ENCODE measurements at places on chromosomes 5 and 9.

GRCh38 chr5:134964359-134965270 lies 3.1 kb upstream of the CATSPER3 start:
- no peak for DNase-seq

DNA sequence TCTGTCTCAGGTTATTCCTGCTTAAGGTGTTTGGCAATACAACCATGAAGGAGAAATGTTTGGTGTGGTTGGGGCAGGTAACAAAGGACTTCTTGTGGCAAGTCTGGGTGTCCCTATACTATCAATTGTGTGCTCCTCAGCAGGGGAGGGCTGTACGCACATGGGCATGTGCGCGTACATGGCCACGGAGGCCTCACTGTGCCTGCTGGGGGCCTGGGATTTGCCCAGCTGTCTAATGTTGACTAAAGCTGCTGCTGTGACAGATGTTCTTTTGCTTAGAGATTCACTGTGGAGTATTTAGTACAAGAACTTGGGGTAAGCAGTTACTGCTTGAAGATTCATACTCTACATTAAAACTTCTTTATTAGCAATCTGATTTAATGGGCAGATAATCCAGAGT lies 97.5 kb downstream of the HSPA4 start:
- no peak for DNase-seq

GRCh38 chr5:173796721-173797495 lies 91.2 kb upstream of the CPEB4 start:
- DNase-seq = no peak

DNA sequence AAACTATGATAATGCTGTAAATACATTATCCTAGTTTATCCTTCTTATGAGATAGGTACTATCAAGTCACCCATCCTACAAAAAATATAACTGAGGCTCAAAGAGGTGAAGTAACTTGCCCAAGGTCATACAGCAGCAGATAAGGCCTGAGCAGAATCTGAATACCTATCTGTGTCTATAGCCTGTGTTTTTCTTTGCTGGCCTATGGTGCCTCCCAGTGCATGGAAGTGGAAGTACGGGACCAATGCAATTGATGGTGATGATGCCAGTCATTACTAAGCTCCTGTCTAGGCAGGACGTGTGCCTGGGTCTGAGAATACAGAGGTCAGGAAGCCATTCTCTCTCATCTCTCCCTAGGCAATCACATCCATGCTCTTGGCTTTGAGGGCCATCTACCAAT lies 67.8 kb downstream of the FAT2 start:
- peak; percentile 42 for DNase-seq

- DNase-seq = no peak
These were observed 123.7 kb upstream of the FBXL17 start for GRCh38 chr5:108505608-108506007.

DNA sequence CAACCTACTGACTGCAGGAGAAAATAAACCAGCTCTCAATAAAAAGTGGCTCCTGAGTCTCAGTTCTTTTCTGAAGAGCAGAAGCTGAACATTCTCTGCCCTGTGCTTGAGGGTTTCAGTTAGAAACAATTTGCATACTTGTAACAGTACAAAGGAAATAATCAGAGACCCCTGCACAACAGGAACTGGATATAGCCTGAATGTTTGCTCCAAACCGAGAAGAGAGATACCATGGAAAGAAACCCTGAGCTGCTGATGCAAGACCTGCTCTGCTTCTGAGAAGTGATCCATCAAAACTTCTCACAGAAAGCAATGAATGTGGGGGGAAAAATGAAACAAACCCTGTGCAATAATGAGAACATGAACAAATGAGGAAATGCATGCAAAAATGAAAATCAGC lies 592.9 kb downstream of the SEMA5A start:
- DNase-seq = no peak

DNA sequence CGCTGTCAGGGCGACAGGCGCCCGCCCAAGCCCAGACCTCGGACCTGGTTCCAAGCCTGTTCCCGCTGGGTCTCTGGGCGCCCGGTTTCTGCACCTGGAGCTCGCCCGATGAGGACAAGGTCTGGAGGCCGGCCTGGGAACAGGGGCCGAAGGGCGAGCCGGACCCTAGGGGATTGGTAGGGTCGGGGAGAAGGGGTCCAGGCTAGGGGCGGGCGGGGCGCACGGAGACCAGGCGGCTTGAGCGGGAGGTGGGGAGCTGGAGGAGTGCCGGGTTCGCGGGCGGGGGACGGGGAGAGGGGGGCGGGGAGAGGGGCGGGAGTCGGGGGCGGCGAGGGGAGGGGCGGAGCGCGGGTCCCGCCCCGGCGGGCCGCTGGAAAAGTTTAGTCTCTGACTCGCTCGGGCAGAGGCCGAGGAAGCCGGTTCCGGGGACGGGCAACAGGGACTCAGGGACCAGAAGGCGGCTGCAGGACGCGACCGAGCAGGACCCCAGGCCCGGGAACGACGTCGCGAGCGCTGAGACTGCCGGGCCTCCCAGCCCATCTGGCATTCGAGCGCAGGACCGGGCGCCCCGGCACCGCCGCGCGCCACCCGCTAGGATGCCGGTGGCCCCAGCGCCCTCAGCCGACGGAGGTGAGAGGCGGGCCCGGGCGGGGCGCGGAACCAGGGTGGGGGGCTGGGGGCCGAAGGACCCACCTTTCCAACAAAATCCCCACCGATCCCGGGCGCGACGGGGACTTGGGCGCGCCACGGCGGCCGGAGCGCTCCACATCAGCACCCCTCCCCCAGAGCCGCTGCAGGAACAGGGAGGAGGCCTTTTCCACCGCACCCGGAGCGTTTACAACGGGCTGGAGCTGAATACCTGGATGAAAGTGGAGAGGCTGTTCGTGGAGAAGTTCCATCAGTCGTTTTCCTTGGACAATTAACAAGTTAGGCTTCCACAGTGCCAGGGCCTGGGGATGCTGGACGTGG lies at the start of gene S1PR3:
Gene S1PR3, plus strand, starts transcription at position 403 of the 969 bp plus-strand sequence. CDS start 9,733 bp downstream, outside the sequence.
- no peak for DNase-seq

- DNase-seq = no peak
These were observed 65.2 kb downstream of the ZNF366 start for GRCh38 chr5:72441862-72442540.

DNA sequence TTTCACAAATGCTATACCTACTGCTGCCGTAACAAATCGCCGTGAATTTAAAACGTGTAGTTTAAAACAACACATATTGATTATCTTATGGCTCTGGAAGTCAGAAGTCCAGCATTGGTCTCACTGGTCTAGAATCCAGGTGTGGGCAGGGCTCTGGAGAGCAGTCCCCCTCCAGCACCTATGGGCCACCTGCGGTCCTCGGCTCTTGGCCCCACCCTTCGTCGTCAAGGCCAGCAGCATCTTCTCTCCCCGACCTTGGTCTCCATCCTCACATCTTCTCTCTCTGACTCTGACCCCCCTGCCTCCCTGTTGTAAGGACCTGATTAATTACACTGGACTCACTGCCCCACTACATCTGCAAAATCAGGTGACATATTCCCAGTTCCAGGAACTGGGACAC lies 106.4 kb upstream of the COL5A1 start:
- DNase-seq = no peak

DNA sequence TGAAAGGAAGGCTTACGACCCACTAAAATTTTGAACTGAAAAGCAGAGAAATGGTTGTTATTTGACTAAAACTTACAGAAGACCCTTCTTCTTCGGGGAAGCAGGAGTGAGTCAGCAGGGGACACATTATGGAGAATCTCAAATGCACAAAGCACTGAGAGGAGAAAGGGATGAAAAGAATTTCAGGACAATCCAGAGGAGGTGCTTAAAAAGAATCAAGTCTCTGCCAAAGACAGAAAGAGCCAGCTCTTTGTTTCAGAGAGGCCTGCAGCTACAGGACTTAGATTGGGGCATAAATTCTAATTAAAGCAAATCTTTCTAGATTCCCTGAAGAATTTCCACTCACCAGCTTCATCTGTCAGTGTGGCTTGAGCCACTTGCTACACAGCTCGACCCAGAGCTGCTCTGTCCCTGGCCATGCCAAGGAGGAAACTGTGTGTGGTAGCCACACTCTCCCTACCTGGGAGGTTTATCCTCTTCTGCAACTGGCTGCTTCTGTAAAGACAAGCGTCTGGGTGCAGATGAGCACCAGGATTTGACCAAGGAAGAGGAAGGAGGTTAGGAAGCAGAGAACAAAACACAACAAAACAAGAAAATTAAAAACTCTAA lies 89.9 kb downstream of the SEMA5A start:
- DNase-seq = no peak

Data from NCI-H446 (cell line).